ENCODE measurements at places on chromosomes 16 and 17.

- no peak for DNase-seq
These were observed 6.5 kb downstream of the C16orf90 start for GRCh38 chr16:3488801-3489200.

DNA sequence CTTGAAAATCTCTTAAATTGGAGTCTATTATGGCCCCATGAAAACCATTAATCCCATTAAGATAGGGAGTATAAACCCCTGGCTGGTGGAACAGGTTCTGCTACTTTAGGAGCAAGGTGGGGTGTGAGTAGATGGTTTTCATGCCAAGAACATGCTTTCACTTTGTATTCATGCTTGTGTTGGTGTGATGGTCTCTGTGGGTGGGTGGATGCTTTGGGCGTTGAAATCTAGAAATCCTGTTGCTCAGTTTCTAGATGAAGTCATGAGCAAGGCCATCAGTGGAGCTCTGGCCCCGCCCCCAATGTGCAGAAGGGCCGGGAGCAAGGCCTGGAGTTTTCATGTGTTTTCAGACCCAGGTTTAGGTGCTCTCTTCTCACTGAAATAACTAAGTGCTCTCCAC, 20.1 kb downstream of the PLD6 start:
- no peak for DNase-seq

- DNase-seq = no peak
These were observed at the start of gene LPO for GRCh38 chr17:58238147-58238634. Gene LPO (plus strand): TSS chr17:58238584. CDS start chr17:58242980, 4,396 bp downstream.

DNA sequence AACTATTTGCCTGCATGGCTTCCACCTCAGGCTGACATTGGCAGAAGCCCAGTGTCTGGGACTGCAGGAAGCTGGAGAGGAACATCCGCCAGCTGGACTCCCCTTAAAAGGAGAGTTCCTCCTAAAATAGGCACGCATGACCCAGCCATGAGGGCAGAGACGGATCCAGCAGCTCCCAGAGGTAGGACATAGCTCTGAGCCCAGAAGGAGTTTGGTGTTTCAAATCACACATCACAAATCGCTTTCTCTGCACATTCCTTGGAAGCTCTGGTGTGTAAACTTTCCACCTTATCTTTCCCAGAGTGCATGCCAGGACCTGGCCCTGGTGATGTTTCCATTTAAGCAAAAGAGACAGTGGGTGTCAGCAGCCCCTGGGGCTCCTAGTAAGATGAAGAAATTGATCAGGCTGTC, 231.1 kb upstream of the CDH5 start:
- no peak for DNase-seq

DNA sequence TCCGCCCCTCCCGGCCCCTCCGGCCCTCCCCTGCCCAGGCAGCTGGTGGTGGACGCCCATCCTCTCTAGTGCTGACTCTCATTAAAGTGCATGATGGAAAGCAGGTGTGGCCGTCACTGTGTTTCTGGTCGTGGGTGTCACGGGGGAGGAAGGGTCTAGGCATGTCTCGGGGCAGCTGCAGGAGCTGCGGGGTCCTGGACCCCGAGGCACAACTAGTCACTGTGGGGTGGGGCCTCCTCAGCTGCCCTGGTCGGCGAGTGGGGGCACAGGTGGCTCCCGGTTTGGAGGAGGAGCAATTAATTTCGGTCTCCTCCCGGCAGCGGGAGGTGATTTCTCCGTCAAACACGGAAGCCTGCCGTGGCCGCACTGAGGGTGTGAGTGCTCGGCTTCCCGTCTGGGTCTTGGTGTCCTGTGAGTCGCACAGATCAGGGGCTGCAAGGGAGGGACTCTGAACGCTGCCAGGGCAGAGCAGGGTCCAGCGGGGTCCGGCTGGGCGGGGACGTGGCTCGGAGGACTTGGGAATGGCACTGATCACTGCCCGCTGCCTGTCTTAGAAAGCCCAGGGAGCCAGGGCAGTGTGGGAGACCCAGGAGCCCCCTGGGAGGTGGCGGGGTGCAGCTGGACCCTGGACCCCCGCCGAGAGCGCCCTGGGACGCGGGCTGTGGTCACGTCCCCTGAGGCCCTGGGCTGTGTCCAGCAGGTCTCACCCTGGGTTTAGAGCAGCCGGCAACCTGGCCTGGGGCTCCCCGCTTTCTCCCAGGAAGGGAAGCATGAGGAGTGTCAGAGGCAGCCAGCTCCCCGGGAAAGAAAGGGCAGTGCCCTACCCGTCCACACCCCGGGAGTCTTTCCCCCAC, 3.3 kb downstream of the TPSD1 start:
- no peak for DNase-seq

DNA sequence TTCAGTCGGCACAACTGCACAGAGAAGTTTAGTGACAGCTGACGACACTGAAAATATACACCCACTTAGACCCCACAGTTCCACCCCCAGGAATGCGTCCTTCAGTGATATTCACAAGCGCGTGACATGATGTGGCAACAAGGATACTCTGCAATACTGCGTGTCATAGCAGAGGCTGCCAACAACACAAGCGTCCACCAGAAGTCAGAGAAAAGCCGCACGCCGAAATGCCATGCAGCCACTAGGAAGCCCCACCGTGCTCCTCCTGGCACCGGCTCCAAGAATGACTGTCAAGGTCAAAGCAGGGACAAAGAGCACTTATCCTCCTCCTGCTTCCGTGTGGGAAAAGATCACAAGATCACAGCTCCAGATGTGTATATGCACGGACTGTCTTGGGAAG, 3.5 kb downstream of the ATP2A3 start:
- DNase-seq = no peak
